ENCODE measurements at places on chromosomes 13 and 19. TPM values are rescaled to one million over a fixed set of nuclear protein-coding genes. Genes with fewer than 3 reads are reported as not detected.

Gene EMP3
- total RNA-seq = 361 TPM

Gene LILRA5
- not detected for total RNA-seq

DNA sequence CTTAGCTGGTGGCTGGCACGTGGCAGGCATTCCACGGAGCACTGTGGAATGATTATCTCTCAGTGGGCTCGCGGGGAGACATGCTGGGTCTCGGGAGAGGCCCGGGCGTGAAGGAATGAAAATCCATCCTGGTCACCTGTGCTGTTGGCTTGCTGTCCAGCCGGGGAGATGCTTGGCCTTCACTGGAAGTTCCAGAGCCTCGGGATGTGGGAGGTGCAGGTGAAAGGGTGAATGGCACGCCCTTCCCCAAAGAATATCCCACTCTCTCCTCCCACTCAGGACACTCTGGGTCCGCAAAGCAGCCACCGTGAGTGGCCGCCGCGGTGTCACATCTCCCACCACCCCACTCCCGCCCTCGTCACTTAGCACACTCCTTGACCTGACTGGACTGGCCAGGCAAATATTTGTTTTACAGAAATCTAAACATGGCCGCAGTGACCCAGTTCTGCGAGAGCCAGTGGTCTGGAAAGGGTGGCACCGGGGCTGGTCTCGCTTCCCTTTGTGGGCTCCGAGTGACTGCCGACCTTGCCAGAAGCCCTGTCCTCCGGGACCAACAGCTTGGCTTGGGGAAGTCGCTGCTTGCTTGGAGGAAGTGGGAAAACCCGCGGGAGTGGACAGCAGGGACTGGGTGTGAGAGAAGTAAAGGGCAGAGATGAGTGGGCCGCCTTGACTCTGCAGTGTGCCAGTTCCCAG is 8.0 kb downstream of the DPP9 start:
- no peak for DNase-seq

DNA sequence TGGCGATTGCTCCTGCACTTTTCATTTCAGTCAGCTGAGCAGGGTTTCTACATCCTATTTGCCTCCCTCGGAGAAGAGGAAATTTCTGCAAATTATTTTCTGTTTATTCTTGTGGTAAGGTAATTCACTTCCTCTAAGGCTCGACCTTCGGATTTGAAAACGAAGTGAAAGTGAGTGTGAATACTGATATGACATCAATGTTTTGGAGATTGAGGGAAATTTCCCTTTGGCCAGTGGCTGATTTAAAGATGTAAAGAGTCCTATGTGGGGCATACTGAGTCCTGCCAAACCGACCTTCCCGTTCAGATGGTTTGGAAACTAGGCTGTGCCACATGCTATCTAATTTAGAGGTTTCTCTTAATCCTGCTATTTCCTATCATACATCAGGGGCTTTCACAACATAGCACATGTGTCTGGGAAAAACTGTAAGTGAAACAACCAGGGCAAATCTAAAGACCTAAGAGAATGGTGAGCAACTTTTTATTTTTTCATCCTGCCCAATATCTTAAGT is 112.3 kb downstream of the POSTN start:
- no peak for DNase-seq

- no peak for DNase-seq
These were observed 792.6 kb upstream of the SLITRK6 start for GRCh38 chr13:86591862-86592261.

GRCh38 chr19:29886586-29886985 is 55.5 kb upstream of the URI1 start:
- no peak for DNase-seq
